ENCODE measurements at places on chromosomes 6 and 20.

- DNase-seq: no peak
These were observed at the start of gene SDC4 for GRCh38 chr20:45347936-45348778. SDC4 (minus strand) TSS chr20:45348424; CDS start chr20:45348384, 40 bp downstream.

DNA sequence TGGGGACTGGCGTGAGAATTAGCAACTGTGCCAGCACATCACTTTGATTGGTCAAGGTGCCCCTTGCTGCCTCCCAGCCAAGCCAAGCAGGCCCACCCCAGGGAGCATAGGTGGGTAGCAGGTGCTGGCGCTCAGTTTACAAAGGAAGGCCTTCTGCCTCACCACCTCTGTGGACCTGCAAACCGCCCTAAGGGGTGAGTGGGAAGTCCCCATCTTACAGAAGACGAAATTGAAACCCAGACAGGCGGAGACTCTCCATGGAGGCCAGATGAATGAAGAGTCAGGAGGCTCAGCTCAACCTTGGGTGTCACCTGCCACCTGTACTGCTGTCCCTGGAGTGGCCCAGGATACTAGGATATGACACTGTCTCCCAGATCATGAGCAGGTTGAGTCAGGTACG lies 21.5 kb upstream of the MAS1L start:
- no peak for DNase-seq

GRCh38 chr20:45962031-45962755 lies 9.8 kb downstream of the ZNF335 start:
- no peak for DNase-seq

DNA sequence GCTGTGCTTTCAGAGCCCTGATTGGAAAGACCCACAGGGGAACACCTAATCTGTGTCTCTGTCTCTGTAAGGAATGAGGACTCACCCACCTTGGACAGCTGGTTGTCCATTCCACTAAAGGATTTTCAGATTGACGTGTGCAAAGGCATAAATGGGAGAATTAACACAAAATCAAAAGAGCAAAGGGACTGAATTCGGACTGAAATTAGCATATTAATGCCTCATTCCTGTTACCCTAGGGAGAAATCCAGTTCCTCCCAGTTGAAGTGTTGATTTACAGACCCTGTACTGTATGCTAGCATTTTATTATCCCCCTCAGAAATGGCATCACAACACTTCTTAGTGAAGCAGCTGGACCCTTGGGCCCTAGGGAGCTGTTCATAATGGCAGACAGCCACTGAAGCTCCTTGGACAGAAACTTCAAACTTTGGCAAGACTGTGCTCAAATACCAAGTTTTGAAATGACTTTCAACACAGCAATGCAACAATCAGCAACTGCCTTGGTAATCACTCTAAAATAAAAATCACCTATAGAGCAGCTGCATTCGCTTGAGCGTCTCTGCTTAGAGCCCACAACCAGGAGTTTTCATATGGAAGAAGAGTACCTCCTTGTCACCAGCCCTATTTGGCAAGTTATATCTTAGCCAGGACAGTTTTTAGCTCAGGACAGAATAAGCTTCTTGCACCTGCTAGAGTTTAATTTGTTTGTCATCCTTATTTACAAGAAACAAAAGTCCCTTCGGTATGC lies 118.1 kb downstream of the TRDN start:
- DNase-seq: no peak

DNA sequence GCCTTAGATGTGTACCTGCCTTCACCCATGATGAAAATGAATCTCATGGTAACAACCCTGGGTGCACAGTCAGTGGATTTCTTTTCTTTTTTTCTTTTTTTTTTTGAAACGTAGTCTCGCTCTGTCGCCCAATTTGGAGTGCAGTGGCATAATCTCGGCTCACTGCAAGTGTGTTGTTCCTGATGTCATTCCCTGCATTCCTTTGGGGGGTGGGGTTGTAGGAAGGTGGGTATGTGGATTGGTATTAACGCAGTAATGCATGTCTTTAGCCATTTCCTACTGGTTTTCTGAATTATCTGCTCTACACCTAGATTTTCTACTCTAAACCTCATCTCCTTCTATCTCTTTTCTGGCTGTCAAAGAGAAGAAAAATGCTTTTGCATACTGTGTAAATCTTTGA lies 146.6 kb downstream of the RNF144B start:
- DNase-seq: no peak

- no peak for DNase-seq
These were observed 63.2 kb downstream of the PKIB start for GRCh38 chr6:122673343-122673961.

- DNase-seq: no peak
These were observed 851.2 kb downstream of the PHF3 start for GRCh38 chr6:64486578-64487351.

DNA sequence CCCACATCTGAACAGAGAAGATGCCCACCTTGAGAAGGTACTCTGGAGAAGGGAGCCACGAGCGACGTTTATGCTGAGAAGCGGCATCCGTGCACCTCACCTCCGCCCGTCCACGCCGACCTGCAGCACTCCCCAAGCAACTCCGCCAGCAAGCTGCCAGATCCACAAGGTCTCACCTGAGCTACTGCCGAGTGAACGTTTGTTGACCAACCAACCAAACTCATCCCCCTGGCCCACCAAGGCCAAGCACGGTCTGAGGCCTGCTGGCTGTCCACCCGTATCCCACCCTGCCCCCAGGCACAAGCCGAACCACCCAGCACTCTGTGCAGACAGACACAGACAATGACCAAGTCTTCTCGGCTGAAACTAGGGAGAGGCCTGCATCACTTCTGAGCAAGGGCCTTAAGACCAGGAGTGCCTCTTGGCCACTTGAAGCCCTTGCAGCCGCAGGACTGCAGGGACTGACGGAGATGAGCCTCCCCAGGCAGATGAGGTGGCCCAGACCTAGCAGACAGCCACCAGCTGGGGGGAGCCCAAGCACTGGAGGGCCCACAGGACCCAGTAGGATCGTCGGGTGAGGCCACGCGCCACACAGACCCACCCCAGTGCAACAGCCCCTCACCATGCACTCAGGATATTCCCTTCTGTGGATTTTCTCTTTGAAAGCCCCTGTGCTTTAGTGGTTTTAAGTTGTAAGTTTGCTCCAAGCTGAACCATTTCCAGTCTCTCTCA lies 12.1 kb downstream of the TAF4 start:
- DNase-seq: no peak

Data from GDM1 (cell line).